ENCODE measurements at places on chromosomes 13 and 19.

DNA sequence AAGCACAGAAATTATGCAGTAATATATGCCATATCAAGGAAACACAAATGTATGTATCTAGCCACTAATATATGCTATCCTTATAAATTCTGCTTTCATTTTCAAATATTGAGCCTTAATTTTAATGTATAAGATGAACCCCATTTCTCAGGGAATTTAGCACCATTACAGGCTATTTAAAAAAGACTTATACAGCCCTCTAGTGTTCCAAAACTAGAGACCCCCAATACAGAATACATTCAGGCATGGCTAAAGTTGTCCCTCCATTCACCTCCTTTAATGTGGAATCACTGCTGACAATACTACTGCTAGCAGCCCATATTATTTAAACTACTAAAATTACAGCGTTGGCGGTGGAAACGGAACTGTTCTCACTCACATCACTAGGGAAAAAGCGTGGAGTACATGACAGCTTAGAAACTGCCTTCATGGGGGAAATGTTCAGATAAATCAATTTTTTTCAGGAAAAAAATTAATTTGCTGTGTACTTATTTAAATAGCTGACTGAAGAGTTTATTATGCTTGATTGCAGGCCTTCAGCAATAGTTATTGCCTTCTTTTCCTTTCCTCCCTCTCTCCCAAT, 541.0 kb downstream of the PCDH9 start:
- DNase-seq: no peak

GRCh38 chr13:23087880-23088279, 92.9 kb upstream of the SGCG start:
- no peak for DNase-seq

DNA sequence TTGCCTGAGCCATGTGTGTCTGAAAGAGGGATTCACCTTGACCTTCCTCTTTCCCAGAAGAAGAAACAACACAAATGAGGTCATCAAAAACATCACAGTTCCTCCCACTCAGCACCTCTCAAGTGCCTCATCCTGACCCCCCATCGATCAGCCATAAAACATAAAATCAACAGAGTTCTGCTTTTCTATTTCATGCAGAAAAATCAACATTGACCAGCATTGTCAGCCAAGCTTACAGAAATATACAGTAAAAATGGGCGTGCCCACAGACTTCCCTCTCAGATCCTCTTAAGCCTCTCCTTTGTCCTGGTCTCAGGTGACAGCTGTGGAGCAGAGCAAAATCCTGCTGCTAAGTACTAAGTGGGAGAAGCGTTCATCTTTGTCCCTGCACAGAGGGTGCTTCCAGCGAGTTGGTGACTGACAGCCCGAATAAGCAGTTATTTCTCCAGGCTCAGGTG, 213.3 kb downstream of the OLFM4 start:
- DNase-seq: no peak

- DNase-seq: no peak
Observed at GRCh38 chr13:113074401-113074800, 31.2 kb upstream of the F7 start.

- DNase-seq: no peak
Observed at GRCh38 chr13:77456271-77456670, 79.2 kb upstream of the SCEL start.

DNA sequence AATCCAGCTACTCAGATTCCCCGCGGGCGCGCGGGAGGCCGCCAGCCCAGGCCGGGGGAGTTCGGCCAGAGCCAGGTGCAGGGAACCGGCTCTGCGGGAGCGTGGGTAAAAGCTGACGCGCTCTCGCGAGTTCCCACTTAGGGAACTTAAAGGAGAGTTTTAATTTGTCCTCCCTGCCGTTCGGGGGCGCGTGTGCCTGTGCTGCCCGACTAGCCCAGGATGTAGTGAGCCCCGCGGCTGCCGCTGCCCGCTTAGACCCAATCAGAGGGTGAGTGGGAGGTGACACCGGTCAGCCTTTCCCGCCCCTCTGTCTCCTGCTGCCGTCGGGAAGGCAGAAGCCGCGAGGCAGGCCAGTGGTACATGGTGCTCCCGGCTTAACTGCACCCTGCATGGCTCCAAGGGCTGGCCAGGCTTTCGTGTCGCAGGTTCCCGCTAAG, 36.0 kb upstream of the NEK3 start:
- DNase-seq: peak; percentile 25

GRCh38 chr13:30364876-30365275, 57.4 kb upstream of the UBE2L5 start:
- no peak for DNase-seq

DNA sequence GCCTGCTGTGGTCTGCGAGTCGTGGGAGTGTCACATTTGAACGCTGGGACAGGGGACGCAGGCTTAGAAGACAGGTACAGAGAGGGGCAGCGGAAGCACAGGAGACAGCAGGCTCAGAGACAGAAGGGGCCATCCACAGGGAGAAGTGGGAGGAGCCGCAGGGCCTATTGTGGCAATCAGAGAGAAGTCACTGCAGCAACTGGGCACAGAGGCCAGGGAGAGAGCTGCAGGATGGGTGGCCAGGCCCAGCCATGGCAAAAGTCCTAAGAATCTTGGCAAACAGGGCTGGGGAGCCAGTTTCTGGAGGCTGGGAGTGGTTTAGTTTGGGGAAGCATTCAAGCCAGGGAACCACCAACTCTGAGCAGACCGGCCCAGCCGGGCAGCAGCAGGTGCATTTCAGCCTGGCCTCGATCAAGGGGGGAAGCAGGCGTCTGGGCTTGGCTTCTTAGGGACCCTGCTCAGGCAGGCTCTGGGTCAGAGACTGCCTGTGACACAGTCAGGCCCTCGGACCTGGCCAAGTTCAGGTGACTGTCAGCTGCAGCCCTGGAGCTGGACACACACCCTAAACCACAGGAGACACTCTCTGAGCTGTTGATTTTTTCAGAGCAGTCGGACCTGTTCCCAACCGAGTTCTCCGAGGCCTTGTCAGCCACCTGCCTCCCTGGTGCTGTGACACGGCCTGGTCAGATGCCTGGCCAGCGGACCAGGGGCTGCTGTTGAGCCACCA, 11.8 kb downstream of the SH3GL1 start:
- no peak for DNase-seq

DNA sequence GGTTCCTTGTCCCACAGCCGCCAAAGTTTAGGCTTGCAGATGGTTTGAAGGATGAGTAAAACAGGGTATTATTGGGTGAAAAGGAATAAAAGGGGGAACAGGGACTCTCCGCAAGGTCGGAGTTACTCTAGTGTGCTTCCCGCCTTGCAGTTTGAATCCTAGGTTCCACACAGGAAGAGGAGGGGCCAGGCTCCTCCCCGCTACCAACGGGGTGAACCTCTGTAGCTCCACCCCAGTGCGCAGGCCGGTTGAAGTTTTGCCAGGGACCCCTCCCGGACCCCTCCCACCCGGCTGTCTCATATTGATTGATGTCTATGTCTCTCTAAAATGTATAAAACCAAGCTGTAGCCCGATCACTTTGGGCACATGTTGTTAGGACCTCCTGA, 11.6 kb upstream of the GTF2F2 start:
- DNase-seq: no peak

DNA sequence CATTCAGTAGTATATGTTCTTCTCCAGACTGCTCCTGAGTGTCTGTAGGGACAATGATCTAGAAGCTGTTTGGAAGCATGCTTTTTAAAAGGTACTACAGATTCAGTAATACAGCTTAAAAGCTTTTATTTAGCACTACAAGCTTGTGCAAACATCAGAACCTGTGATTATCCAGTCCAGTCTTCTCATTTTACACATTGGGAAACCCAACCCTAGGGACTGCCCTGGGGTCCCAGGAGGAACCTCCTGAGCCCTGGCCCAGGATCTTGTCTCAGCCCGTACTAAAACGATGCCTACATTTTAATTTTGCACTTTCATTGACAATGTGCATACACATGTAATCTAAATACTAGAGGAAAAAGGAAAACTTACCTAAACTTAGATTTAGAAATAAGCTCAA, 12.5 kb downstream of the DOCK9 start:
- DNase-seq: no peak

DNA sequence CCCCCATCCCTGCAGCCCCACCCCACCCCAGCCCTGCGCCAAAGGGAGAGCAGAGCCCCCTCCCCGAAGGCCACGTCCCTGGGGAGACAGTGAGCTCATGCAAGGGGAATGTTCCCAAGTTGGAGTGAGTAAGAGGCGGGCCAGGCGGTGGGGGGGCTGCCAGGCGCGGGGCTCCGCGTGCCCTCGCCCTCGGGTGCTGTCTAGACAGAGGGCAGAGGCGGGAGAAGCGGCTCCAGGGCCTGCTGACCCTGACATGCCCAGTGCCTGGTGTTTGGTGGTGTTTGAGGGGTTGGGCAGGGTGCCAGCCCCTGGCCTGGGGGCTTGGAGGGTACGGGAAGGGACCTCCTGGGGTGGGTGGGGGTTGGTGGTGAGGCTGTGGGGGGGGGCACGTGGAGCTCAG, 1.0 kb downstream of the FSTL3 start:
- DNase-seq: no peak

DNA sequence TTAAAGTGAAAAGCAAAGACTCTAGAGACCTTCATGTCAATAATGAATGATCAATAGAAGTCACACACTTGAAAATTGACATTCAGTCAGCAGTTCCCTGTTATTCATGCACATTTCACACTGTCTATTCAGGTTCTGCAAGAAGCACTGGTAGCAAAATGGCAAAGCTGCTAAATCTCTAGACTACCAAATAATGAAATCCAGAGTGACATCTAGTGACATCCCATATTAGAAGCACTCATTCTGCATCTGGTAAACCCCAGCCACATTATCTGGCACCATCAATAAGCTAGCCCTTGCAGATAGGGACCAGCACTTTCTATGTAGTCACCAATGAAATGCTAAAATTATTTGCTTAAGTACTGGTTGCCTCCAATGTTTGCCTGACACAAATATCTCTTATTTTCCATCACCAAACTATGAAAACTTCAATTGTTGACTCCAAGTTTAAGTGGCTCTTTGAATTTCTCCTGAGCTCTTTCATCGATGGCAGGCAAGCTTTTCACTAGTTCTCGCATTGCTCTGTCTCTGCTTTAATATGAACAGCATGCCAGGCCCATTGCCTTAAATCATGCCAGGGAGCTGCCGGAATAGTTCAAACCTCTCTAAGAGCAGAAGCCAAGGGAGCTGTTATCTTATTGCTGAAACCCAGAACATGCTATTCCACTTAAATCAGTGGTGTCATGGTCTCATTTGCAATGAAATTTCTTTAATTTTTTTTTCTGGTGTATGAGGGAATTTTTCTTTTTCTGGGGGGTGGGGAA, 409.9 kb downstream of the MZT1 start:
- DNase-seq: no peak

- no peak for DNase-seq
Observed at GRCh38 chr13:21466527-21466926, 7.4 kb upstream of the ZDHHC20 start.

GRCh38 chr19:11044431-11044830, 44.8 kb upstream of the LDLR start:
- DNase-seq: no peak

DNA sequence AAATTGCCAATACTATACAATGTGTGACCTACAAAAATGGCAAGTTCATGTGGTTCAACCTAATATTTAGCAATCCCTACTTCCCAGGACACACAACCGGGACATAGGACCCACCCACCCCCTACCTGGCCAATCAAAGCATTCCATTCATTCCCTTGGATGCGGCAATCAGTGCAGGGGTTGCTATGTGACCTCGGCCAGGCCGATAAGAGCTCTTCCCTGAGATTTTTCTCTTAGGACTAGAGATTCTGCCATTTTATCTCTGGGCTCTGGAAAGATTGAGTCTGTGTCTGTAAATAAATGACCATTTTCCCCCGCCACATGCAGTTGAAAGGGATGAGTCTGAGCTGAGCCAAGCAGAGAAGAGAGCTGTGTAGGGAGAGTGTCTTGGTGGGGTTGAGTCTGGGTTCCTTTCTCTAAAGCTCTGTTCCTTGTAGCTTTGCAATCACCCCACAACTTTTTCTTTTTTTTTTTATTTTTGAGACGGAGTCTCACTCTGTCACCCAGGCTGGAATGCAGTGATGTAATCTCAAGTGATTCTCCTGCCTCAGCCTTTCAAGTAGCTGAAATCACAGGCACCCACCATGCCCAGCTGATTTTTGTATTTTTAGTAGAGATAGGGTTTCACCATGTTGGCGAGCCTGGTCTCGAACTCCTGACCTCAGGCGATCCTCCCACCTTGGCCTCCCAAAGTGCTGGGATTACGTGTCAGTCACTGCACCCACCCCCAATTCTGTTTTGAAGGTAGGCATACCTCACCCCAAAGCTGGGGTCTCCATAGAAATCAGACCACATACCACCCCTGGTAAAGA, 7.4 kb downstream of the IFNL1 start:
- DNase-seq: no peak

DNA sequence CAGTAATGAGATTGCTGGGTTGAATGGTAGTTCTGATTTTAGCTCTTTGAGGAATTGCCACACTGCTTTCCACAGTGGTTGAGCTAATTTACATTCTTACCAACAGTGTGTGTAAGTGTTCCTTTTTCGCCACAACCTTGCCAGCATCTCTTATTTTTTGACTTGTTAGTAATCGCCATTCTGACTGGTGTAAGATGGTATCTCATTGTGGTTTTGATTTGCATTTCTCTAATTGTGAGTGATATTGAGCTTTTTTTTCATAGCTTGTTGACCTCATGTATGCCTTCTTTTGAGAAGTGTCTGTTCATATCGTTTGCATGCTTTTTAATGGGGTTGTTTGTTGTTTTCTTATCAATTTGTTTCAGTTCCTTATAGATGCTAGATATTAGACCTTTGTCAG, 245.0 kb downstream of the MTUS2 start:
- DNase-seq: no peak

GRCh38 chr13:76965759-76966421, 17.6 kb downstream of the ACOD1 start:
- DNase-seq: no peak

- DNase-seq: no peak
Observed at GRCh38 chr13:34344816-34345215, 526.9 kb downstream of the RFC3 start.

GRCh38 chr13:48567515-48568369, 34.9 kb upstream of the RCBTB2 start:
- no peak for DNase-seq

- DNase-seq: no peak
Observed at GRCh38 chr13:91523116-91523515, 124.7 kb downstream of the GPC5 start.

- no peak for DNase-seq
Observed at GRCh38 chr13:94415500-94416237, 63.8 kb downstream of the DCT start.

DNA sequence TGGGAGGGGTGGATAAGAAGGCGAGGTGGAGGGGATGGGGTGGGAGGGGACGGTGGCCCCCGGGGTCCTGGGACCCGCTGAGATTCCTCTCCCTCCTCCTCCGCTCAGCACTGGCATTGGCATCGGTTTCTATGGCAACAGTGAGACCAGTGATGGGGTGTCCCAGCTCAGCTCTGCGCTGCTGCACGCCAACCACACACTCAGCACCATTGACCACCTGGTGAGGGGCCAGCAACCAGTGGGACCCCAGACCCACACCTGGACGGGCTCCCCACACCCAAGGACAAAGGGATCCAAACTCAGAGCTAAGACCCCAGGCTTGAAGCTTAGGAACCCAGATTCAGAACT, 5.9 kb downstream of the TTYH1 start:
- DNase-seq: no peak

- DNase-seq: peak; percentile 72
Observed at GRCh38 chr19:10461047-10461949, 41.0 kb downstream of the PDE4A start.
